Stimulated activated naive B cell treated with anti-CD40 and anti-IgM and Interleukin-4, amounts not matched to agents 10 μg/mL and 1 μg/mL and 100 μg/mL, for 72 hours (primary cell): ENCODE measurements at places on chromosomes 1 and 21.

GRCh38 chr1:91490501-91490900 is 10.2 kb upstream of the CDC7 start:
- no peak for DNase-seq
- H3K27me3 ChIP-seq, result no peaks in the 10 kb centered on the region
- no peaks in the 10 kb centered on the region for H3K36me3 ChIP-seq
- no peak overlapping the region for H3K27ac ChIP-seq

DNA sequence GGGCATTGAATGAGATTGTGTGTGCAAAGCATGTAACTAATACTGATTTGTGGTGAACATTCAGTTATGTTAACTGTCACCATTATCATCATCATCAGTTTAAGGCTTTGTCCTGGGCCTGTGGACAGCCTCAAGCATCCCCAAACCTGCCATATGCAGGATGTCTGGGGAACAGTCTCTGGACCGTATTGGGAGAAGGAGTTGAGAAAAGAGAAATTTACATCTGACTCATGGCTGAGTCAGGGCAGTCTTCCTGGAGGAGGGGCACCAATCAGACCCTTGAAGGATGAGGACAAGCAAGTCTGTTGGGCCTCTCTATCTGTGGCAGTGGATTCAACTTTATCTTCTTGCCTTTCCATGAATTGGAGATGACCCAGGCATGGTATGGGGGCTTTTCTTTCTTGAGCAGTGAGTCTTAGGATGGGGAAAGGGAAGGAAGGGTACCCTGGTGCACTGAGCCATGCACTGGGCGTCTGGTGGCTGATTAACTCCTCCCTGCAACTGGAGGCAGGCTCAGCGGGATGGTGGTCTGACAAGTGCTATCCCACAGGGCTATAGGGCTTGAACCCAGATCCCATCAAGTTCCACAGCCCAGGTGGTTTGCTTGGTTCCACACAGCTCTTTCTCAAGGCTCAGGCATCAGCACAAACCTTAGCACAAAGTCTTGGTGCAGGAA is 2.9 kb downstream of the PADI3 start:
- no peak for DNase-seq
- H3K4me3 ChIP-seq, result no peak overlapping the region
- H3K27ac ChIP-seq, result no peak overlapping the region
- no peaks in the 10 kb centered on the region for H3K36me3 ChIP-seq

DNA sequence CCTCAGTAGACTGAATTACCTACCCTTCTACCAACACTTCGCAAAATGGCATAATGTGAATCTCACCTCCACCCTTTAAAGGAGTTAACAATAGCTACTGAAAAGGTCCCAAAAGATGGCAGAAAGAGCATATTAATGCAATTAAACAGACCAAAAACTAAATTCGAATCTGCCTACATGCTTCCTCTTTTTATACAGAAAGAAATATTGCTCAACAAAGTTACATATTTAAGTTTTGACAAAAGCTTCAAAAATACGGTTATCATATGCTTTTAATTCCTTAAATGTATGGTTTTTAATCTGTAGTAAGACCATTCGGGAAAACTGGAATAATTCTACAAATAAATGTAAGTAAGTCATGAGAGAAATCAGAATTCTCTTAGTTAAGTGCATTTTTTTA is 2.2 kb downstream of the APP start:
- peaks cover 10% of the 10 kb centered on the region for H3K36me3 ChIP-seq
- H3K4me1 ChIP-seq, result peaks cover 36% of the 10 kb centered on the region
- H3K27ac ChIP-seq, result no peak overlapping the region
- peaks cover 8% of the 10 kb centered on the region for H3K27me3 ChIP-seq
- DNase-seq, result no peak
- H3K4me3 ChIP-seq, result peak overlapping the region; percentile 92

GRCh38 chr1:44740179-44740617 is 561 bp downstream of the KIF2C start:
- peaks cover 8% of the 10 kb centered on the region for H3K4me1 ChIP-seq
- H3K4me3 ChIP-seq, result peak overlapping the region; percentile 87
- H3K36me3 ChIP-seq, result no peaks in the 10 kb centered on the region
- H3K27ac ChIP-seq, result peak overlapping the region; percentile 92

DNA sequence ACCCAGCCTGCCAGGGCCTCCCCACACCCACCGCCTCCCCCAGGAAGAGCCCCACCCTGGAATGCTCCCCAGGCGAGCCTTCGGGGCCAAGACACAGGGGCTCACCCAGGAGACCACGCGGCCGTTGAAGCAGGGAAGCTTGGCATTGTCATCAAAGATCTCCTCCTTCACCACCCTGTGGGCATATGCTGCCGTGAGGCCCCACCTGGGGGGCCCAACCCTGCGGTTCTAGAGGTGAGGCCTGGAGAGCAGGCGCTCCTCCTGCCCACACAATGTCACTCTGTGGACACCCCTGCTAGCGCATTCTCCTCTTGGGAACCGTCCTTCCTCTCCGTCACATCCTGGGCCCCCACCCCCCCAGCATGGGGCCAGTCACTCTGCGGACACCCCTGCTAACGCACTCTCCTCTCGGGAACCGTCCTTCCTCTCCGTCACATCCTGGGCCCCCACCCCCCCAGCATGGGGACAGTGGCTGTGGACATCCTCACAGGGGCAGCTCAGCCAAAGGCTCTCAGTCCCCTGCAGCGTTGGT is 6.6 kb downstream of the DVL1 start:
- no peak overlapping the region for H3K27ac ChIP-seq
- no peaks in the 10 kb centered on the region for H3K27me3 ChIP-seq
- H3K4me3 ChIP-seq, result no peak overlapping the region
- no peak for DNase-seq
- peaks cover 33% of the 10 kb centered on the region for H3K36me3 ChIP-seq
- peaks cover 11% of the 10 kb centered on the region for H3K4me1 ChIP-seq

DNA sequence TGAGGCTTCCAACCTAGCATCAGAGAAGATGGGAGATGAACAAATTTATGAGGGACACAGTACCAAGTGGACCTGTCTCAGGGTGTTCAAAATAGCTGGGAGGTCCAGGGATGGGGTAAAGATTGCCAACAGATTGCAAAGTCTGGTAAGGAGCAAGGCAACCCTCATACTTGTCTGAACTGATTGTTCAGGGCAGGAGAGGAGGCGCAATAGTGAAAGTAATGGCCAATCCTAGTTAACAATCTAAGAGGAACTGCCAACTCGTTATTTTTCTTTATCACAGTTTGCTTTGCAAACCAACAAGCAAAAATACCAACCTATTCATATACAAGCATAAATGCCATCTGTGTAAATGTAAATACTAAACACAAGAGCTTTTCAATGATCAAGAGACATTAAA is 78.4 kb upstream of the S1PR1 start:
- H3K4me3 ChIP-seq, result no peak overlapping the region
- no peaks in the 10 kb centered on the region for H3K27me3 ChIP-seq
- peaks cover 8% of the 10 kb centered on the region for H3K4me1 ChIP-seq
- DNase-seq, result no peak
- H3K36me3 ChIP-seq, result no peaks in the 10 kb centered on the region
- no peak overlapping the region for H3K27ac ChIP-seq

- peak; percentile 62 for DNase-seq
- H3K27me3 ChIP-seq, result peaks cover 11% of the 10 kb centered on the region
- peaks cover 62% of the 10 kb centered on the region for H3K4me1 ChIP-seq
- H3K36me3 ChIP-seq, result peaks cover 45% of the 10 kb centered on the region
- H3K4me3 ChIP-seq, result peak overlapping the region; percentile 97
These were observed 1.9 kb upstream of the DHRS3 start for GRCh38 chr1:12619792-12620487.
